CD4-positive, alpha-beta T cell treated with Interleukin-12 subunit alpha and Interleukin-12 subunit beta, for 1 hour (primary cell): ENCODE measurements at places on chromosomes 7 and 10.

- DNase-seq = no peak
These were observed 688 bp downstream of the ORAI2 start for GRCh38 chr7:102434039-102434486.

GRCh38 chr10:119129721-119130120 is 25.8 kb downstream of the DENND10 start:
- no peak for DNase-seq

DNA sequence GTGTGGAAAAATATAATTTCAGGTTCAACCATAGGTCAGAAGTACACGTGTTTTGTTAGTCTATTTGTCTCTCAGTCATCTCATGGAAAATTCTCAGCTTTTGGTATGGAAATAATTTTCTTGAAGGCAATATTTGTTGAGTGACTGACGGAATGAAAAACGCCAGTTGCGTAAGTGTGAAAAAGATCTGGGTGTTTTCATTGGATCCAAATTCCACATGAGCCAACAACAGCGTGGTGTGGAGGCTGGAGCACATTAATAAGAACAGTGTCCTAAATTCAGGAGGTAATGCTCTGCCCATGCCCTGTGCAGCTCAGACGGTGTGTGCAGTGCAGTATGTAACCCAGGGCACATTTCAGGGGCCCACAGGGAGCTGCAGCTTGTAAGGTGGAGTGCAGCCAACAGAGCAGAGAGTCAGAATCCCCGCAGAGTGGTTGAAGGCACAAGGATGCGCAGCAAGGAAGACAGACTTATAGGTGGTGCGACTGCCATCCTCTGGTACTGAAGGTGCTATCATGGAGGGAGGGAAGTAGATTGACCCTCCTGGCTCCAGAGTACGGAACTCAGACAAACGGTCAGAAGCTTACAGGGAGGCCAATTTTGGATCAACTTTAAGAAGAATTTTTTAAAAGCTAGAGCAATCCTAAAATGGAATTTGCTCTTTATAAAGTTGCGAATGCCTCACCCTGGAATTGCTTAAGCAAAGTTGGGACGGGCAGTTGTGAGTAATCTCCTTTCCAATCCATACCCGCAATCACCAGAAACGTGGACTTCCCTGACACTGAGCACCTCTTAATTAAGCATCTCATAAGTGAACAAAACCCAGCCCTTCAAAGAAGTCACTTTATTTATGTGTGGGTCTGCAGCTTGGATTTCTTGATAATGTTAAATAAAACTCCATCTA is 38.0 kb downstream of the EGFR start:
- no peak for DNase-seq

DNA sequence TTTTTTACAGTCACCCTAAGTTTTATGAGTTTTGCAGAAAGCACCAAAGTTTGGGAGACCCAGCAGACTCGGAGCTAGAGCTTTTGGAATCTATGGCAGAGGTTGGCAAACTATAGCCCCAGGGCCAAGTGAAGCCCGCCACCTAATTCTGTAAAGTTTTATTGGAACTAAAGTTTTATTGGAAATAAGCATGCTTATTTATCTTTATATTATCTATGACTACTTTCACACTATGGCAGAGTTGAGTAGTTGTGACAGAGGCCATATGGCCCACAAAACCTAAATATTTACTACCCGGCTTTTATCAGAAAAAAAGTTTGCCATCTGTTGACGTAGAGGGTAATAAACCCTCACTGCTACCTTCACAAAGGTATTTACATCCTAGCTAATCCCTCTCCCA is 267.6 kb downstream of the GPAM start:
- no peak for DNase-seq

- DNase-seq = no peak
These were observed 121.2 kb downstream of the EMX2 start for GRCh38 chr10:117663750-117664149.

DNA sequence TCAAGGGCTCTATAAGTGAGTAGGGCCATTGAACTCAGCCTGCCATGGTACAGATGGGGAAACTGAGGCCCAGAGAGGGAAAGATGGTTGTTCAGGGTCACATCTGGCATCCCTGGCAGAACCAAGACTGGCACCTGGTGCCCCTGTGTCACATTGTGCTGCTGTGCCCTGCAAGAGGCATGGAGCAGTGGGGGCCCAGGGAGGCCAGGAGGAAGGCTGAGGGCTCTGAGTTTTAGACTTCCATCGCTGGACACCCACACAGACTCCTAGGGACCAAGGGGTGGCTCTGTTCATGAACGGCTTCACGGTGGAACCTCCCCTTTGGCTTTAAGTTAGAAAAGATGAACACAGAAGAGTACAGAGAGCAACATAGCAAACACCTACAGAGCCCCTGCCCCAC is 66.7 kb upstream of the AQP1 start:
- no peak for DNase-seq

GRCh38 chr7:138402749-138403148 is 57.3 kb upstream of the TRIM24 start:
- no peak for DNase-seq

DNA sequence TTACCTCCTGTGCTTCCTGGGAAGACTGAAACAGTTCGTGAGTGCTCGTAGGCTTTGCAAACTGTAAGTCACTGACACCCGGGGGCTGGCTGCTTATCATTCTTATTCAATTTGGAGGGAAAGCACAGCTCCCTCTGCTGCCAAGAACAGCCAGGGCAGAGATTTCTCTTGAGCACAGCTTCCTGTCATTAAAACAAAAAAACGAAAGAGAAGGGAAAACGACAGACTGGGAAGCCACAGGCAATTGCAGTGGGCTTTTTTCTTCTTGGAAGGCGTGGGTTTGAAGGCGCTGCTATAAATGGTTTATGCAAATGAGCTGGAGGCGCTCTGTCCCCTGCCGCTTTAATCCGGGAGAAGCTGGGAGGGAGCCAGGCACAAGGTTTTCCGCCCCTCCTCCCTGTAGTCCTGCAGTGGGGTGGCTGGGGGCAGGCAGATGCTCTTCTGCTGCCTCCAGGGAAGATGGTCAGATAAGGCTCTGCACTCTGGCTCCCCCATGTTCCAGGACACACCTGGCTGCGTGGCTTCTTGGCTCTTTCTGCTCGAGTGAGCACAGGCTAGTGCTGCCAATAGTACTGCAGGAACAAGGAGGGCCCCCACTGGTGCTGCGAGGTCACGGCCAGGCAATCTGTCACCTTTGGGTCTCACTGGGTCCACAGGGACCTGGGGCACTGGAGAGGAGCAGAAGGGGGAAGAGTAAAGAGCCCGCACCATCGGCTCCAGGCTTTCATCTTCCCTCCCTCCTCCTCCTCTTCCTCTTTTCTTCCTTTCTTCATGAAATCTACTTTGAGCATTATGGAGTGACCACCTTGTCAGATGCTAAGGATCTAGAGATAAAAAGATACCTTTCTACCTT is 49.5 kb downstream of the NEURL1 start:
- peak; percentile 21 for DNase-seq

GRCh38 chr10:101260764-101261481 is 31.7 kb upstream of the LBX1 start:
- DNase-seq = no peak

DNA sequence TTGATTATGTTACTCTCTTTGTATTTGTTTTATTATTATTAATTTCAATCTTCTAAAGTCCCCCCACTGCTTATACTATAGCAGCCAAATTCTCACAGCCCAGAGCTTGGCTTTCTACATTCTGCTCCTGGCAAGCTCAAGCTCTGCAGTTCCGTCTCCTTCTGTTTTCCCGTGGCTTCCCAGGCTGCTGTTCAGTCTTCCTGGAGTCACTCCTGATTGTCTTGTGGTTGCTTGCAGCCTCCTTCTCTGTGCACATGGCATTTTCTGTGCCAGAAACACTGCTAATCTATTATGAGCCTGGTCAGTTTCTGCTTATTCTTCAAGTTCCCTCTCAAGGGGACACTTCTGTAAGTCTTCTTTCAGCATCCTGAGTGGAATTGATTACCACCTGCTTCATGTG is 533.7 kb upstream of the IGFBP3 start:
- DNase-seq = no peak

DNA sequence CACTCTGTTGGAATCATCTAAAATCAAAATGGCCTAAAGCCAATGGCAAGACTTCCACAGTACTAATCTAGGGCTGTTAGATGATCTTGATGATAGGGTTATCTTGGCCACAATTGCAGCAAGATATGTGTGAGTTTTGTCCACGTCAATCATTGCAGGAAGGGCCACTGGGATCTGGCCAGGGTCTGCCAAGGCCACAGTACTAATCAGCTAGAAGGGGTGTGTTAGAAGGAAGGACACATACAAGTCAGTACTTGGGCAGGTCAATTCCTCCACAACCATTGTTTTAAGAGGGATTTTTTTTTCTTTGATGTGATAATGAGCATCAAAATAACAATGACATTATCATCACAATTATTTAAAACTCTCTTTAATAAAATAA is 1.6 kb downstream of the LMOD2 start:
- no peak for DNase-seq

DNA sequence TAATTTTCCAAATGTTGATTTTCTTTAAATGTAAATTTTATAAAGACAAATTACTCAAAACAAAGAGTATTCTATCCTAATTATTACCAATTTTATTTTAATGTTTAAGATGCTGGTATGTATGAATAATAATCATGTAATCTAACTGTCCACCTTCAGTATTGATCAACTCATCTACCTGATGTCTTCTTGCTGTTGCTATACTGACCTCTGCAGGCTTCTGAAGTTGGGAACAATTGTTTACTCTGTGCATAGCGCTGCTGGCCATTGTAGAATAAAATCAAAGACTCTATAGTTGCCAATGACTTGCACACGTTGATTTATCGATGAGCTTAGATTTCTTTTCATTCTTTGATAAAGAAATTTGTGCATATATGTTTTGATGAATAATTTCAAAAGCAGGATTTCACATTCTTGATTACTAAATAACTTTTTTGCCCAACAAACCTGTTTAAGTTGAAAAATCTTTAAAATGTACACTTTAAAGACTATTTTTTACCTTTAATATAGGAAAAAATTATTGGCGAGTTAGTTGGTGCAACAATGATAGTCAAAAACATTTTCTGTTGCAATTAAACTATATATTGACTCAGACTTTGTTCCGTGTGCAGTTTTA is 282.3 kb downstream of the TFEC start:
- DNase-seq = peak; percentile 5

DNA sequence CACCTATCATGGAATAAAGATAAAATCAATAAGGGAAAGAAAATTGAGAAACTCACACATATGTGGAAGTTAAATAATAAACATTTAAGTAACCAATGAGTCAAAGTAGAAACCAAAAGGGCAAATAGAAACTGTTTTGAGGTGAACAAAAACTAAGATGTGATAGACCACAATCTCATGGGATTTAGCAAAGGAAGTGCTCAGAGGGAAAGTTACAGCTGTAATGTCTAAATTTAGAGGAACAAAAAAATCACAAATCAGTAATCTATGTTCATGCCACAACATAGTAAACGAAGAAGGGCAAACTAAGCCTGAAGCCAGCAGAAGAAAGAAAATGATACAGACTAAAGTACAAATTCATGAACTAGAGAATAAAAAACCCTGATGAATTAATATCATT is 16.3 kb downstream of the CYP3A4 start:
- DNase-seq = no peak

DNA sequence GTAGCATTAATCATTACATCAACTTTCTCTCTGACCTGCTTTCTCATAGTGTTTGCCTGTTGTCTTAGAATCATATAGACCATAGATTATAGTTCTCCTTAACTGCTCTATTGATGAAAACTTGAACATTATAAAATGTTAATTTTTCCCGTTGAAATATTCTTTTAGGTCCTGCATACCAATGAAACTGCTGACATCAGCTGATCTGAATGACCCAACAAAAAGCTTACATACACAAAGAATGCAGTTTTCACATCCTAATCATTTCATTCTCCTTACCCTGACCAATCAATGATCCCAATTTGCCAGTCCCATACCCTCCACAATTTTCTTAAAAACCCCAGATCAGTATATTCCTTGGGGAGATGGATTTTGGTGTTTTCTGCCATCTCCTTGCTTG is 302.9 kb upstream of the MBL2 start:
- no peak for DNase-seq

GRCh38 chr7:112937651-112938415 is 147.6 kb upstream of the TMEM168 start:
- DNase-seq = no peak

DNA sequence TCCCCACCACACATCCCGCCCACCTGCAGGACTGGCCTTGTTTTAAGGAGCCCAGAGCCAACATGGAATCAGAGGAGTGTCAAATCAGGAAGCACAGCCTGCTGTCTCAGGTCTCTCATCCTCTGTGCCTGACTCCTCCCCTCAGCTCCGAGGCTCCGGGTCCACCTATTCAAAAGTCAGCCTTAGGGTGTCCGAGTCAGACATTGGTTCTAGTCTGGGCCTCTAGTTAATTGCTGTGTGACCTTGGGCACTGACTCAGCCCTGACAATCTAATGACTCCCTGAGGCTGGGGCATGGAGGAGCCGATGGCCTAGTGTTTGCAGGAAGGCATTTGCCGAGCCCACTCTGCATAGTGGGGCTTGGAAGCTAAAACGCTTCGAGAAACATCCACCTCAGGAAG is 223.1 kb upstream of the PPP2R2D start:
- no peak for DNase-seq

GRCh38 chr10:12507165-12507850 is 158.0 kb downstream of the CAMK1D start:
- no peak for DNase-seq

- no peak for DNase-seq
These were observed 20.0 kb downstream of the KCNK18 start for GRCh38 chr10:117217196-117217761.
